Activated CD4-positive, alpha-beta T cell treated with anti-CD3 and anti-CD28 coated beads for 36 hours (primary cell): ENCODE measurements at places on chromosomes 13 and 19. TPM values are rescaled to one million over a fixed set of nuclear protein-coding genes. Genes with fewer than 3 reads are reported as not detected.

WDR83 gene
- 13.5 TPM for total RNA-seq

PRODH2 gene
- not detected for total RNA-seq

GRCh38 chr19:51368366-51369282 lies at the start of gene CLDND2:
Gene CLDND2 (minus strand): TSS chr19:51369003. CDS start chr19:51368577, 426 bp downstream.
- peak within 1 kb of the TSS; percentile 90 for H3K4me3 ChIP-seq
- no peaks in the 10 kb centered on the region for H3K27me3 ChIP-seq
- H3K36me3 ChIP-seq: peaks cover 28% of the 10 kb centered on the region
- H3K4me1 ChIP-seq: peaks cover 58% of the 10 kb centered on the region

- H3K36me3 ChIP-seq: no peaks in the 10 kb centered on the region
- peak; percentile 60 for DNase-seq
- H3K27ac ChIP-seq: peak overlapping the region; percentile 77
- H3K4me1 ChIP-seq: peaks cover 24% of the 10 kb centered on the region
- H3K27me3 ChIP-seq: no peaks in the 10 kb centered on the region
- H3K4me3 ChIP-seq: peak overlapping the region; percentile 78
Observed at GRCh38 chr19:532561-533363, 1.2 kb downstream of the CDC34 start.

DNA sequence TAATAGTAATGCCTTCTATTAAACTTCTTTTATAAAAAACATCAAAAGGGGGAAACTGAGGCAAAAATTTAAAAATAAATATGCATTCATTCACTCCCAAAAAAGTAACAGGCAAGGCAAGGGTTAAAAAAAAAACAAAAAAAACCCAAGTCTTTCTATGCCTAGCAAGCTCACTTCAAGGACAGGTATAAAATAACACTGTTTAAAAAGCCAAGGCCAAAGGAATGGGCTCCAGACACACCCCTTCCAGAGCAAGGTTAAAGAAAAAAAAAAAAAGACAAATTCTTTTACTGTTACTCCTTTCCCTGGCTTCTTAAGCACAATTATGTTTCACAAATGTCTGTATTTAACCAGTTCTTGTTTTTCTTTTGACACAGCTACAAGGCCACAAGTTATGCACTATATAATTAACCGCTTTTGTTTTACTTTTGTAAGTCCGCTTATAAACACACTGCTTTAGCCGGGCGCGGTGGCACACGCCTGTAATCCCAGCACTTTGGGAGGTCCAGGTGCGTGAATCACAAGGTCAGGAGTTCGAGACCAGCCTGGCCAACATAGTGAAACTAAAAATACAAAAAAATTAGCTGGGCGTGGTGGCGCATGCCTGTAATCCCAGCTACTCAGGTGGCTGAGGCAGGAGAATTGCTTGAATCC lies 3.6 kb downstream of the SIGLEC11 start:
- peaks cover 16% of the 10 kb centered on the region for H3K27me3 ChIP-seq
- H3K27ac ChIP-seq: no peak overlapping the region
- H3K36me3 ChIP-seq: no peaks in the 10 kb centered on the region
- H3K4me1 ChIP-seq: no peaks in the 10 kb centered on the region
- no peak for DNase-seq
